ENCODE measurements at places on chromosomes 13 and 19. TPM values are rescaled to one million over a fixed set of nuclear protein-coding genes. Genes with fewer than 3 reads are reported as not detected.

- no peak for DNase-seq
- H3K36me3 ChIP-seq: no peaks in the 10 kb centered on the region
- H3K27ac ChIP-seq: no peak overlapping the region
- no peaks in the 10 kb centered on the region for H3K4me1 ChIP-seq
- no peak overlapping the region for H3K4me3 ChIP-seq
These were observed 2.7 kb downstream of the GPR4 start for GRCh38 chr19:45599286-45599685.

GRCh38 chr19:7773841-7774240, 10.8 kb downstream of the CLEC4M start:
- no peak overlapping the region for H3K4me3 ChIP-seq
- H3K36me3 ChIP-seq: no peaks in the 10 kb centered on the region
- no peak overlapping the region for H3K27ac ChIP-seq
- no peaks in the 10 kb centered on the region for H3K4me1 ChIP-seq

GRCh38 chr13:37651891-37652290, 53.3 kb upstream of the POSTN start:
- H3K27ac ChIP-seq: no peak overlapping the region
- no peaks in the 10 kb centered on the region for H3K27me3 ChIP-seq
- peaks cover 8% of the 10 kb centered on the region for H3K4me1 ChIP-seq

DNA sequence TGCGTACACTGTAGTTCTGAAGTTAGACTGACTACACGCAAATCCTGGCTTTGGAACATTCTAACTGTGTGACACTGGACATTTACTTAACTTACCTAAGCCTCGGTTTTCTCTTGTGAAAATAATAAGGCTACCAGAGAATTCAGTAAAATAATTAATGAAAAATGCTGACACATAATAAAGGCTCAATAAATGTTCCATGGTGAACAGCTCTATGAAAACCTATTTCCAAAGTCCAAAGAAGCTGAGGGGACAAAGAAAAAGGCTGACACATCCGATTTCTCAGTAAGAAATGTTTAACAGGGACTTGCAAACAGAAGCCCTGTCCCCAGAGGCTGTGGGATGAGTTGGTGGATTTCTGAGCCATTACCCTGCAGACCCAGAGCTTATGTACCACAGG, 139.7 kb upstream of the GJB6 start:
- no peak overlapping the region for H3K4me3 ChIP-seq
- no peaks in the 10 kb centered on the region for H3K4me1 ChIP-seq
- no peaks in the 10 kb centered on the region for H3K36me3 ChIP-seq
- DNase-seq: no peak
- H3K27me3 ChIP-seq: no peaks in the 10 kb centered on the region
- H3K27ac ChIP-seq: no peak overlapping the region

DNA sequence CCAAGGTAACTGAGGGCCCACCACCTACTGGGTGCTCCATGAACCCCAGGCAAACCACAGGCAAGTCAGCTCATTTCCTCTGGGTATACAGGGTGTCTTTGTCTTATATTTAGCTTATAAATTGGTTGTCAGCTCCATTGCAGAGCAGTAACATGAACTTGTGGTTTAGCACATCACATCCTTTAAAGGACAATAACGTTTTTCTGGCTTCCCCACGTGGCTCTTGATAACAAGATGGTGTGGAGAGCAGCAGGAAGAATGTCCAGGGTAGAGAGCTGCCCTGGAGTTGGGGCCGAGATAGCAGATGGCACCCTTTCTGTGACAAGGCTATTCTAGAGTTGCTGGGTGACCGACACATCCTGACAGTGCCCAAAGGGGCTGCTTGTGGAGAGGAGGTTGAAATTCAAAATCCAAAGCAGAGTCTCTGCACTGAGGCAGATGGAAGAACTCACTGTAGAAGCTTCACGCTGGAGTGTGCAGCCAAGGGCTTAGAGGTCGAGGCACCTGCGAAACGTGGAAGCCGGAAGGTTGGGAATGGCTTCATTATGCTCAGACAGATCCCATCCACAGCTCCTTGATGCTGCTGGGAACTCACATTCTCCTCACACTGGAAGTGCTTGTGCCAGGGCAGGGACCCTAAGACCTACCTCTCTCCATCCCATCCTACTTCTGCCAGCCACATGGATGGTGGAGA, 133.0 kb upstream of the FRY start:
- H3K4me3 ChIP-seq: no peak overlapping the region
- no peak overlapping the region for H3K27ac ChIP-seq
- H3K4me1 ChIP-seq: peaks cover 10% of the 10 kb centered on the region
- H3K27me3 ChIP-seq: no peaks in the 10 kb centered on the region

GRCh38 chr19:36747750-36748149, 24.9 kb downstream of the ZNF850 start:
- H3K27ac ChIP-seq: no peak overlapping the region
- no peaks in the 10 kb centered on the region for H3K4me1 ChIP-seq
- no peaks in the 10 kb centered on the region for H3K27me3 ChIP-seq
- peaks cover 56% of the 10 kb centered on the region for H3K36me3 ChIP-seq
- DNase-seq: no peak

Gene ATP4A
- total RNA-seq: 0.74 TPM

Gene SLC6A16
- total RNA-seq: 1.6 TPM

Gene ZNF723
- not detected for total RNA-seq

Data from cardiac muscle cell (in vitro differentiated cells and primary cell).